ENCODE measurements at places on chromosomes 16 and 17.
A peak's percentile ranks its signal among the peaks of the same experiment; 100 is the strongest.

DNA sequence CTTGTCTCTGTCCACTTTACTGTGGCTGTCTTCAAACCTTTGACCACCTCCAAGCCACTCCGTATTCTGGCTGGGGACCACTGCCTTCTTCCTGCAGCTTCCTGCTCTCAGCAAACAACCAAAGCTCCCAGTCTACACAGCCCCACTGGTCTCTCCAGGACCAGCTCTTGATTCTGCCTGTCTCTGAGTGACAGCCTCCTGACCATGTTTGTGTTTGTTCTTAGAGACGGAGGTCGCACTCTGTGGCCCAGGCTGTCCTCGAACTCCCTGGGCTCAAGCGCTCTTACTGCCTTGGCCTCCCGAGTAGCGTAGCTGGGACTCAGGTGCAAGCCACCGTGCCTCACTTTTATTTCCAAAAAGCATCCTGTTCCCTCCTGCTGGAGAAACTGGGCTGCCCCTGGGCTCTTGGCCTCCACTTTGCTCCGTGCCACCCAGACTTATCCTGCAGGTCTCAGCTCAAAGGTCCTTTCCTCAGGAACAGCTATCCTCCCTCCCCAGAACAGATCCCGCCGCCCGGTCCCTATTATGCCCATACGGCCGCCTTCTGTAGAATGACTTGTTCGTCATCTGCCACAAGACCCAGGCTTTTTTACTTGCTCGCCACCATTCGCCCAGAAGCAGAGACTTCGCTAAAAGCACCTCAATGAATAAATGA lies 9.1 kb downstream of the MNT start:
- no peak for DNase-seq

- DNase-seq = no peak
Measured at GRCh38 chr17:17361867-17362539, 58.8 kb downstream of the NT5M start.

- no peak for DNase-seq
Measured at GRCh38 chr16:29876217-29876593, 13.2 kb upstream of the CDIPT start.

DNA sequence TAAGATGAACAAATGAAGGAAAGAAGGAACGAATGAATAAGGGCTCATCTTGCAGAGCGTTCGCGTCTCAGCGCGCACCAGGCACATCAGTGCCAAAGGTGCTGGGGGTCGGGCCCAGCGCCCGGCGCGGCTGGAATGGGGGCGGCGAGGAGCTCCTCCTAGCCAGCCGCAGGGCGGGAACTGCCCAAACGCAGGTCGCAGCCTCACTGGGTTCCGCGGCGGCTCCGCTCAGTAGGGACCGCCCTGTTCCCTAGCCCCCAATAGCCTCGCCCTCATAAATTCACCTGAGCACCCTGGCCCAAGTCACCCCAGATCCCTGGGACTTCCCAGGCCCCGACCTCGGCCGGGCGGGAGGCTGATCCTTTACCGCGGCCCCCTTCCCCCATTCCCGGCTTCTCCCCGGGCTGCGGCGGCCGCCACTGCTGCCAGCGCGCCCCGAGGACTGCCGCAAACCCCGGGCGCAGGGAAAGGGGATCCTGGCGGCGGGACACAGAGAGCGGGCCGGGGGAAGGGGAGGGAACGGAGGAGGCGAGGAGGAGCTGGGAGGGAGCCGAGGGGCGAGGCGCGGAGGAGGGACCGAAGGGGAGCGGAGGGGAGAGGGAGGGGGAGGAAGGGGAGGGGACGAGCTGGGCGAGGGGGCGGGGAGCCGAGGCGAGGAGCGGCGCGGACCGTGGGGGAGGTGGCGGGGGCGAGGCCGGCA lies 377 bp upstream of the CRHR1 start:
- DNase-seq = no peak

GRCh38 chr16:68749432-68749831 lies 12.3 kb downstream of the CDH1 start:
- DNase-seq = no peak

GRCh38 chr16:53629607-53630312 lies 73.9 kb downstream of the RPGRIP1L start:
- DNase-seq = no peak

- no peak for DNase-seq
Measured at GRCh38 chr16:66899945-66900710, 18.6 kb downstream of the CDH16 start.

GRCh38 chr17:80712606-80713005 lies 168.0 kb downstream of the RPTOR start:
- no peak for DNase-seq

DNA sequence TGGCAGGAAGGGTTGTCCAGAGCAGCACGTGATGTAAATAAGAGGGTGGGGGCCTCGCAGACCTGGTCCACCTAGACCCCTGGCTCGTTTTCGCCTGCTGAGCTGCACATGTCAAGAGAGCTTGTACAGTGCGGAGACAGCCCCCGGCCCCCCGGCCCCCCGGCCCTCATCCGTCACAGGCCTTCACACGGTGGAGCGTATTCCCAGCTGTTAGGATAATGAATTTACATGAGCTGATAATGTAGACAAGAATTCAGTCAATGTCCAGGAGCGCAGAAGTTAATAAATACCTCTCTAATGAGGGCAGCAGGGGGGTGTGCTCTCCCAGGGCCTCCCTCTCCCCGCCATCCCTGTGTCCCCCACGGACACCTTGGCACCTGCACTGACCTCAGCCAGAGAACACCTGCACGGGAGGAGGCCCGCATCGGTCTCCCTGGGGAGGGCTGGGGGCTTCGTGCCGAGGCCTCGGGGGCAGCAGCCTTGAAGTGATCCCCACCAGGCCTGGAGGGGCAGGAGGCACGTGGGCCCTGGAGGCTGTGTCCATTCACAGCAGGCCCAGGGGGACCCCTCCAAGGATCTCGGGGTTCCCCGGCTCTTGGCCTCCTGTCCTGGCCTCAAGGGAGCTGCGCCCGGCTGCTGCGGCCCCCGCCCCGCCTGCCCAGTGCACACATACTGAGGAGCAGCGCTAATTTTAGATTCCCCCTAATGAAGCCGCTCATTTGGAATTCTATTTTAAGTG lies 14.6 kb downstream of the GSE1 start:
- DNase-seq = no peak

- peak; percentile 10 for DNase-seq
Measured at GRCh38 chr17:12089809-12090384, 69.2 kb downstream of the MAP2K4 start.

GRCh38 chr17:14417336-14417735 lies 116.5 kb downstream of the HS3ST3B1 start:
- no peak for DNase-seq

GRCh38 chr16:13510425-13511151 lies 409.4 kb upstream of the ERCC4 start:
- no peak for DNase-seq

GRCh38 chr17:70076189-70076588 lies 1.2 kb downstream of the KCNJ16 start:
- no peak for DNase-seq

- no peak for DNase-seq
Measured at GRCh38 chr16:70578035-70578434, 54.4 kb downstream of the SF3B3 start.

DNA sequence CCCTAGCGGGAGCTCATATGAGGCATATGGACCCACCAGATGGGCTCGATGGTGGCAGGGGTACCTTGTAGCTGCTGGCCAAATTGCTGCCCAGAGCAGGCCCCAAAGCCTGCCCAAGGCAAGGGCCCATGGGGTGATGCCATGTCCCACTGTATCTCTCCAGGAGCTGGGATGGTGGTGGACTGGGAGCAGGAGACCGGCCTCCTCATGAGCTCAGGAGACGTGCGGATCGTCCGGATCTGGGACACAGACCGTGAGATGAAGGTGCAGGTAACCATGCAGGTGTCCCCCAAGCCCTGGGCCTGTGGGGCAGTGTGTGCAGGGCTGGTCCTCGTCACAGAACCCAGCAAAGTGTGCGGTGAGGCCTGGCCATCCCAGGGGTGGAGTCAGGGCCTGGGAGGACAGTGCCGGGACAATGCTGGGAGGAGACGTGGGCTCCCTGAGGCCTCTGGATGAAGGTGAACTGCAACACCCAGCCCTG lies 34.1 kb upstream of the CHMP6 start:
- DNase-seq = no peak

DNA sequence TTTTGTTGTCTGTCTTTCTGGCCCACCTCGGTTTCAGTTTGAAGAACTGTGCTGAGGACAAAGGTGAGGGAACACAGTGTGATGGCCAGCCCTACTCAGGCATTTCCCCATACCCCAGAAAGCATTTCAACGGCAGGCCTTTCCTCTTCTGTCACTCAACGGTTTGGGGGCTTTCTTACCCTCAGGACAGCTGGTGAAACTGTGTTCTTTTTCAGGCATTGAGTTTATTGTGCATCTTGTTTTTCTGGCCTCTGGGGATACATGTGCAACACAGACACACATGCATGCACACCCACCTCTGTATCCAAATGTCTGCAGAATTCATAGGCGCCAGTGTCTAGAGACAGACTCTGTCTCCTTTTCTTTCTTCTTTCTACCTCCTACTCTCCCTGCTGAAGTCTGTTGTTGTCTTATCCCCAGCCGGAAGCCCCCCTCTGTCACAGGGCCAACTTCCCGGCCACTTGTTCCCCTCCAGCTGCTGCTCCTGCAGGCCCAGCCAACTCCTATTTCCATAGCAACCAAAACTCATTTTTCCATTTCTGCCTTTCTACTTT lies 17.0 kb downstream of the CHD9 start:
- DNase-seq = peak; percentile 49

- peak; percentile 16 for DNase-seq
Measured at GRCh38 chr17:18184143-18185031, 759 bp downstream of the ALKBH5 start.

DNA sequence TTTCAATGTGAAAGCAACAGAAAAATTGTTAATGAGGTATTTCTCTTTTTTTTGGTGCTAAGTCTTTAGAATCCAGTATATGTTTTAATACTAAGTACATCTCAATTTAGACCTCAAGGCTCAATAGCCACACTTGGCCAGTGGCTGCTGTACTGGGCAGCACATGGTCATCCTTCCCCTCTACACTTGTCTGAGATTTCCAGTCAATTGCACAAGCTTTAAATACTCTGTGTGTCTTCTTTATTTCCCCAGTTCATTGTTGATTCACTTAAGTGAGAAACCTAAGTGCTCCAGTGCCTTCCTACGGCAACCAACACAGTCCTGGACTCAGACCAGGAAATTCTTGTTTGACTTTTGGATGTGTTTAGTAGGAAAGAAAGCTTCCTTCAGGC lies 62.2 kb downstream of the TNRC6C start:
- no peak for DNase-seq

GRCh38 chr17:55273579-55274354 lies 9.0 kb downstream of the HLF start:
- DNase-seq = no peak

- no peak for DNase-seq
Measured at GRCh38 chr17:65453204-65453931, 108.1 kb downstream of the AXIN2 start.

GRCh38 chr17:63405741-63406261 lies 40.3 kb downstream of the CYB561 start:
- DNase-seq = peak; percentile 79
